RPMI7951 (cell line): ENCODE measurements at places on chromosomes 2 and 18.

DNA sequence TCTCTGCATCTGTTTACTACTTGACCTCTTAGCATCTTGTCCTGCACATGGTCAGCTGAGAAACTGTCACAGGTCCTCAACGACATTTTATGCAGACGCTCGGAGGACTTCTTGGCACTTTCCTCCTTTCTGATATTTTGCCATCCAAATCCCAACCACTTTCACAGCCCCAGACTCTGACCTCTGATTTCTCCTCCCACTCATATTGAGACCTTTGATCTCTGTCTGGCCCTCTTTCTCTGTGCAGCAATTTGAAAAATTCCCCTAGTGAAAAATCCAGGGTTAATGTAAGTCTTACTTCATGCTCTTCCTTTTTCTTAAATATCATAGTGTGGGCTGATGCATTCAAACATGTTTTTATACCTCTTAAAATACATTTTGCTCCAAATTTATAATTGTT is 273.8 kb downstream of the CCDC102B start:
- DNase-seq: no peak

DNA sequence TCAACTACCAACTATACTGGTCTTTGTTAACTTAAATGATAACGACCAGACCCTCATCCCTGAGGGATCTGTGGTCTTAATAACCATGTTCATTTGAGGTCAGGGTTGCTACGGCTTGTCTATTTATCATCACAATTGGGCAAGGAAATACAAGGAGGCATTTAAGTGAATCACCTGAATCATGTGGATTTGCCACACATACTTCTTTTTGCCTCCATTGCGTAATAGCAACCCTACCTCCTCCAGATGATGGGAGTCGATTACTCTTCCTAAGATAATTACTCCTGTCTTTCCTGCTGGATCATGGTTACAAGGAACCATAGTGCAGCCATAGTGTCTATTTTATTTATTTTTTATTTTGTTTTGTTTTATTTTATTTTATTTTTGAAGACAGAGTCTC is 42.2 kb downstream of the TAF4B start:
- no peak for DNase-seq

GRCh38 chr18:50659091-50660003 is 99.5 kb downstream of the MAPK4 start:
- DNase-seq: peak; percentile 26

DNA sequence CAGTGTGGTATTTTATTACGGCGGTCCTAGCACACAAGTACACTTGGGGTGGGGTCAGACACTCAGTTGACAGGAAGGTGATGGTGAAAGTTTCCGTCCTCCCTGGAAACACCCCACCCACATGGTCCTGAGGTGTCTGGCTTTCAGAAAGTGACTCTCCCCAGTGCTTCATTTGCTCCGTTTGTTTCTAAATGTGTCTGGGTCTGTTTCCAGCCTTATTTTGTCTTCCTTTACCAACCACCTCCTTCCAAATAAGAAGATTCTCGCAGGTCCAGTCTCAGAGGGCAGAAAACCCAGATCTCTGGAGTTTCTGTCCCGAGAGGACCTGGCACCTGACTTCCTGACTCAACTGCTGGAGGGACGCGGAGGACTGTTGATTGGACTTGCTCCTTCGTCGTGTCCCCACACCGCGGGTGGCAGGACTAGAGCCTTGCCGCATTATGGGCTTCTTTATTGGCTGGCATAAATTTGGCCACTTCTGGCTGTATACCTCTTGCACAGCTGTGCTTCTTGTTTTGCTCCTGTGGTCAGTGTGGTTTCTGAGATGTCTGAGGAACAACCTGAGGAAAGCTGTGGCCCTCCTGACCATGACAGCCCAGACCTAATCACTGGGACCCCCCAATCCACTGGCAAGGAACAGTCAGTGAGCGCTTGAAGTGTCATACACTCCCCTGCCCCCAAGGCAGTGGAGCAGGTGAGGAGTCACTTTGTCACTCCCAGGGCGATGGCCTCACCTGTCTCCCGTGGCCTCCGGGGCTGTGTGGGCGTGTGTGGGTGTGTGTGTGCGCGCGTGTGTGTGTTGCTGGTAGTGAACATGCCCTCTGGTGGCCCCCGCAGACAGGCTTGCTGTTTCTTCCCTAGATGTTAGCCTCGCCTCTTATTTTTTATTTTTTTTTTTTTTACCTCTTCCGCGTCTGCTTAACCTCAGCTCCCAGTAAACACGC is 45.6 kb downstream of the MEX3C start:
- no peak for DNase-seq

- DNase-seq: peak; percentile 13
These were observed 32.1 kb upstream of the DYNAP start for GRCh38 chr18:54558609-54559585.

GRCh38 chr2:195343942-195344530 is 313.0 kb upstream of the SLC39A10 start:
- DNase-seq: peak; percentile 67

DNA sequence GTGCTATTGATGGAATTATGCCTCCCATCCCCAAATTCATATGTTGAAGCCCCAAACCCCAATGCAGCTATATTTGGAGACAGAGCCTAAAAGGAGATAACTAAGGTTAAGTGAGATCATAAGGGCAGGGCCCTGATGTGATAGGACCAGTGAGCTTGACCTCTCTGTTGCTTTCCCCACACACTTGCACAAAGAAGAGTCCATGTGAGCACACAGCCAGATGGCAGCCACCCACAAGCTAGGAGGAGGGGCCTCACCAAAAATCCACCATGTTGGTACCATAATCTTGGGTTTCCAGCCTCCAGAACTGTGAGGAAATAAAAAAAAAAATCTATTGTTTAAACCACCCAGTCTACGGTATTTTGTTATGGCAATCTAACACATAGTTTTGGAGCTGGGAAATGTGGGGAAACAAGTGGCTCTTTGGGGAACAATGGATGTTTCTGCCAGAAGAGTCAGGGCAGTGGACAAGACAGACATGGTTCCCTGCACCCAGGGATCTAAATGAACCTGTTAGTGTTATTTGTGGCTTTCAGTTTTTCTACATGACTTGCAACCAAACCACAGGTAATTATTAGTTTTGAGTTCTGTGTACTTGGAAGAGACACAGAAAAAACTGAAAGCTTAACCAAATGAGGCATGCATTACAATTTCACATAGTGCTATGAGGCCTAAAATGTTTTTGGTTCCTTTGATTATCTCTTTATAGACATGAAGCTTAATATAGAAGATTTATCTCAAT is 259.1 kb downstream of the LTBP1 start:
- no peak for DNase-seq

GRCh38 chr2:70084973-70085710 is 2.1 kb upstream of the PCBP1 start:
- DNase-seq: no peak

DNA sequence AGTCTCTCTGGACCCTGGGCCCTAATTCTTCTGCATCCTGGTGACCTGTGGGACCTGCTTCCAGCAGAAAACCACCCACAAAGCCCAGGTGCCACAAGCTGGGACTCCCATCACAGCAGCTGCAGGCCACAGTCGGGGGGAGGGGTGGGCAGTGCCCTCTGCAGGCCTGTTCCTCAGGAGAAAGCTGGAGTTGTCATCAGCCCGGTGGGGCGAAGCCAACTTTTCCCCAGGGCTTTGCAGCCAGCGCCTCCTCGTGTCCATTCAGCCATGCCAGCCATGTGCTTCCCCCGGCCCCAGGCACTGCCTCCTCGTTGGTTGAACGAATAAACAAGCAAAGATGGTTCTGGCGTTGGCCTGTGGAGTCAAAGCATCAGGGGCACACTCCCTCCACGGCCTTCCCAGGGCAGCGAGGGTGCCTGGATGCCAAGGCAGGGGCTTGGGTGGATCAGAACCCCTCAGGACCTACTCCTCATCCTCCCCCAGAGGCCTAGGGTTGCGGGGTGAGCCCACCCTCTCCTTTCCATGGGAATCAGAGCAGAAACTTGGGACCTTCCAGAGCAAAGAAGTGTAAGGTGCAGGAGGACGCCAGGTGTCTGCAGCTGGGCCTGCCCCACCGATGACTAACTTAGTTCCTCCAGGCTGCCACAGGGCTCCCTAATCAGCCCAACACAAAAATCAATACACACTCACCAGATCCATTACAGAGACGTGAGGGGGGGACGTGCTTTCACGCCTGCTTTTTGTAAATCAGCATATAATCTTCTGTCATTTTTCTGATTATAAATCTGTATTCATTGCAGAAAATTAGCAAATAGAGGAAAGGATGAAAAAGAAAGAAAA is 75.7 kb upstream of the RAB6C start:
- peak; percentile 5 for DNase-seq

DNA sequence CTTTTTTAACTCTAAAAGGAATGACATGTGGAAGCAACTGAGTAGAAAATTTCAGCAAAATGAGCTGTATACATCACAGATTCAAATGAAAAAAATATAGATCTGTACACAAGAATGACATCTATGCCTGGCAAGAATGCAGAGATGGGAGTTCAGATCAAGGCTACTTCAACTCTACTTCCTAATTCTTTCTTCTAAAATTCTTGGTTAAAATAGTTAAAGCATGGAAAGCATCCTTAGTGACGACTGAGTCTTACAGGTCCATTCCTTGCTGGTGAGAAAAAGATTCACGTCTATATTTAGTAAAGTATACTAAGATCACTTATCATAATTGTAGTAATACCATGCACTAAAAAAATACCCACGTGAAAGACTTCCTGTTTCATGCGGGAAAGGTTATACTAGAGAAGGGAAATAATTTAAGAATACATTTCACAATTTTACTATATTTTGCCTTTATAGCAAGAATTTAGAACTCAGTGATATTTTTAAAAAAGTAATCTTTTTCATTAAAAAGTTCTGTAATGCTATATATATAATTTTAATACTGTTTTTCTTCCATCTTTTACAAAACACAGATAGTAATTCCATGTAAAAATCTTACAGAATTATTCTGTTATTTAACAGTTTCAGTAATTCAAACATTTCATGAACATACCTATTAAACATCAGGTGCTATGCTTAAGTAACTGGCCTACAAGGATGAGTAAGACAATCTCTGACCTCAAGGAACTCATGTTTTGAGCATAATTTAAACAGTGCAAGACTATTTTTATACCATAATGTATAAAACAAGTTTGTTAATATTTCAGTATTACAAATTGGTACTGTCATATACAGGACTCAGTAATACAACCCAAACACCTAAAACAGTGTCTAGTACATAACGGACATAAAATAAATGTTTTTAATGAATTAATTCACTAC is 159.6 kb downstream of the BAZ2B start:
- no peak for DNase-seq
